ENCODE measurements at places on chromosomes 1 and 21. TPM values are rescaled to one million over a fixed set of nuclear protein-coding genes. Genes with fewer than 3 reads are reported as not detected.

Gene RAB42
- not detected for total RNA-seq

Gene NBPF10
- total RNA-seq: 2.1 TPM

Gene LRRC53
- not detected for total RNA-seq

Gene RNU1-1
- total RNA-seq: 2,872 TPM

Gene AGBL4
- total RNA-seq: not detected

Gene SH3BGR
- total RNA-seq: 1.3 TPM

Gene GLIS1
- not detected for total RNA-seq

Gene OVAAL
- not detected for total RNA-seq

Gene WNT2B
- total RNA-seq: not detected

Gene GBP4
- total RNA-seq: 81.1 TPM

Gene HES4
- not detected for total RNA-seq

Gene CFHR1
- total RNA-seq: not detected

Gene UBXN10
- total RNA-seq: 0.58 TPM

Gene AADACL4
- total RNA-seq: not detected

Gene METTL18
- 13.1 TPM for total RNA-seq

Gene GRIK3
- total RNA-seq: not detected

Gene NUDT4B
- total RNA-seq: 0.38 TPM

Gene TSSK3
- total RNA-seq: 1.1 TPM

Gene NME7
- total RNA-seq: 9.8 TPM

Gene KRTAP13-2
- not detected for total RNA-seq
